Pancreas (tissue), 10 donors: ENCODE measurements at places on chromosomes 4 and X. TPM values are rescaled to one million over a fixed set of nuclear protein-coding genes. Genes with fewer than 3 reads are reported as not detected.

Gene DRP2
- 0.02 TPM for polyA plus RNA-seq

Gene TFDP3
- polyA plus RNA-seq, result not detected

Gene SYN1
- 2.9 TPM for polyA plus RNA-seq

Gene TRPC5OS
- not detected for polyA plus RNA-seq

GRCh38 chr4:151297170-151297569, 20.2 kb downstream of the PRSS48 start:
- no peak for DNase-seq

DNA sequence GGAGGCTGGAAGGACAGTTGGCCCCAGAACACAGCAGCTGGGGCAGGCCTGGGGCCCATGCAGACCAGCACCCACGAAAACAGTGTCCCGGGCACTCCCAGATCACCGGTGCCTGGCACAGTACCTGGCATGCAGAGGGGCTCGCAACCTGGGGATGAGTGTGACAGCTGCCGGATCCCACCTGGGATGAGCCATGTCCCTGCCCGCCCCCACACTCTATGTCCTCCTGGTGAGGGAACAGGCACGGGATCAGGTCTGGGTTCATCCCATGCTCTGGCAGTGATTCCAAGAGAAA, 22.8 kb upstream of the PPP2R2C start:
- no peak for DNase-seq

GRCh38 chr4:80010316-80010715, 62.7 kb downstream of the ANTXR2 start:
- DNase-seq, result no peak

- DNase-seq, result no peak
Observed at GRCh38 chr4:177638871-177639270, 196.6 kb upstream of the AGA start.

DNA sequence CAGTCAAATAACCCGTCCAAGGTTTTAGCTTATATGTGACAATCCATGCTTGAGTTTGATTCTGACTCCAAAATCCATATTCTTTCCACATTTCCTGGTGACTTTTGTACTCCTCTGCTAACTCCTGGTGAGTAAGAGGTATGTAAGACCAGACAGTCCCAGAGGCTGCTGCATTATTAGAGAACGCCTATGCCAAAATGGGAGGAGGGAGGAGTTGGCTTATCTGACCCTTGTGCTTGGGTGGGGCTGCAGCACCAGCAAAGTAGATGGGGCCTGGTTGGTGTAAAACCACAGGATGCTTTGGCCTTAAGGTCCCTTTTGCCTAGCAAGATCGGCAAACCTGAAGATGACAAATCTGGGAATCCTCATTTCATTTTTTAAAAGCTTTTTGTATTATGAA, 9.1 kb upstream of the RNF212 start:
- no peak for DNase-seq

GRCh38 chr4:8594097-8595038, 1.8 kb downstream of the CPZ start:
- no peak for DNase-seq

- DNase-seq, result no peak
Observed at GRCh38 chrX:46381630-46382029, 163.6 kb downstream of the ZNF674 start.

DNA sequence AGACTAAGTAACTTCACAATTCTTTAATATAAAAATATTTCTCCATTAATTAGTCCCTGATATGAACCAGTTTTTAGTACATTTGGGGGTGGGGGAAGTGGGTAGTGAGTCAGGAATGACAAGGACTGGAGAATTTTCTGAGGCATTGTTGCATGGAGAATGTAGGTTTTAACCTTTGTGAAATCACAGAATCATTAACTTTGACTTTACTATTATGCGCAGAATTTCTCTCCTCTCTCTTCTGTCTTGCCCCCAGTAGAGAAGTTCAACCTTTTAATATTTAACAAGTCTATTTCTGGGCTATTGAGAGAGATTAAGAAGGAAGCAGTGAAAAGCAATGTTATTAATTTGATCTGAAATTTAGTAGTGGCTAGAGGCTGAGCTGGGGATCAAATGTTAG, 597.0 kb downstream of the PCDH18 start:
- no peak for DNase-seq

- no peak for DNase-seq
Observed at GRCh38 chrX:104833401-104833800, 267.4 kb downstream of the IL1RAPL2 start.

DNA sequence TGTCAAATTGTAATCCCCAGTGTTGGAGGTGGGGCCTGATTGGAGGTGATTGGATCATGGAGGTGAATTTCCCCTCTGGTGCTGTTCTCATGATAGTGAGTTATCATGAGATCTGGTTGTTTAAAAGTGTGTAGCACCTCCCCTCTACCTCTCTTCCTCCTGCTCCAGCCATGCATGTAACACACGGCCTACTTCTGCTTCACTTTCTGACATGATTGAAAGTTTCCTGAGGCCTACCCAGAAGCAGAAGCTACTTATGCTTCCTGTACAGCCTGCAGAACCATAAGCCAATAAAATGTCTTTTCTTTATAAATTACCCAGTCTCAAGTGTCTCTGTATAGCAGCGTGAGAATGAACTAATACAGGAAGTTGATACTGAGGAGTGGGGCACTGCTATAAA, 61.7 kb upstream of the DDX60 start:
- no peak for DNase-seq
